Naive B cell (primary cell): ENCODE measurements at places on chromosomes 13 and 19. TPM values are rescaled to one million over a fixed set of nuclear protein-coding genes. Genes with fewer than 3 reads are reported as not detected.

- DNase-seq: peak; percentile 91
- H3K4me3 ChIP-seq: peak overlapping the region; percentile 44
- H3K4me1 ChIP-seq: peaks cover 45% of the 10 kb centered on the region
- H3K36me3 ChIP-seq: no peaks in the 10 kb centered on the region
- peak overlapping the region; percentile 98 for H3K27ac ChIP-seq
- H3K27me3 ChIP-seq: no peaks in the 10 kb centered on the region
Measured at GRCh38 chr13:22114630-22115311, 443.9 kb downstream of the FGF9 start.

GRCh38 chr19:3518255-3518654, 12.1 kb downstream of the FZR1 start:
- H3K27me3 ChIP-seq: no peaks in the 10 kb centered on the region
- no peak overlapping the region for H3K4me3 ChIP-seq
- H3K27ac ChIP-seq: no peak overlapping the region

DNA sequence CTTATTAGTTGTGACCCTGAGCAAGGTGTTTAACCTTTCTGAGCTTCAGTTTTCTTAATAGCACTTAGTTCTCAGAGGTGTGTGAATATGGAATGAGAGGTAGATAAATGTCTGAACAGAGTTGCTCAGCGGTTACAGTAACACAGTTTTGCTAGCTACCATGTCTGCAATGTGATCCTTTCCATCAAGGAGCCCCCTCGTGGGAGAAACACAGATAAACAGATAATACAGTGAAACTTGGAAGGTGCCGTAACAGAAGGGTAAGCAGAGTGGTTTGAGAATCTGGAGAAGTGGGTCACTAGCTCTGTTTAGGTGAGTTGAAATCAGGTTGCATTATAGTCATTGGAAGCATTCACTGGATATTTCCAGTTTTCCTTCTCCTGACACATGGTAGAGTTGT, 38.9 kb downstream of the IRS2 start:
- H3K27me3 ChIP-seq: peaks cover 8% of the 10 kb centered on the region
- no peak overlapping the region for H3K4me3 ChIP-seq
- H3K36me3 ChIP-seq: no peaks in the 10 kb centered on the region
- DNase-seq: no peak
- no peak overlapping the region for H3K27ac ChIP-seq

DNA sequence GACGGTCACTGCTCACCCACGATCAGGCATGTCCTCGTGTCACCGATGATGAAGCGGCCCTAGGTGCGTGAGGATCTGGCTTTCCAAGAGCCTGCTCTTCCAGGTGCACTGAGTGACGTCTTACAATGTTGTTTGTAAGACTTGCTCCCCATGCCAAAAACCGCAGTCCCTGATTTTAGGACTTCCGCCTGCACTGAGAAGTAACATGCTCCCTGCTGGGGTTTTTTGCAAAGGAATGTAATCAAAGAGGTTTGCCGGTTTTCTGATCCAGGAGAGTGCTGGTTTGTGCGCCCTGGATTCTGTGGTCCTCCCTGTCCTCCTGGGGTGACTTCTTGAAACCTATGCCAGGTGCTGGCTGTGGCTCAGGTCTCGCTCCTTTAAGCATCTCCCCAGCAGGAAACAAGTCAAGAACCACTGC, 38.8 kb downstream of the MYO9B start:
- no peak overlapping the region for H3K4me3 ChIP-seq
- no peak overlapping the region for H3K27ac ChIP-seq
- peaks cover 65% of the 10 kb centered on the region for H3K4me1 ChIP-seq
- H3K27me3 ChIP-seq: no peaks in the 10 kb centered on the region

- no peak overlapping the region for H3K27ac ChIP-seq
- no peaks in the 10 kb centered on the region for H3K36me3 ChIP-seq
- H3K4me1 ChIP-seq: peaks cover 5% of the 10 kb centered on the region
- H3K27me3 ChIP-seq: no peaks in the 10 kb centered on the region
- H3K4me3 ChIP-seq: no peak overlapping the region
- no peak for DNase-seq
Measured at GRCh38 chr13:67087527-67087926, 142.6 kb downstream of the PCDH9 start.

DNA sequence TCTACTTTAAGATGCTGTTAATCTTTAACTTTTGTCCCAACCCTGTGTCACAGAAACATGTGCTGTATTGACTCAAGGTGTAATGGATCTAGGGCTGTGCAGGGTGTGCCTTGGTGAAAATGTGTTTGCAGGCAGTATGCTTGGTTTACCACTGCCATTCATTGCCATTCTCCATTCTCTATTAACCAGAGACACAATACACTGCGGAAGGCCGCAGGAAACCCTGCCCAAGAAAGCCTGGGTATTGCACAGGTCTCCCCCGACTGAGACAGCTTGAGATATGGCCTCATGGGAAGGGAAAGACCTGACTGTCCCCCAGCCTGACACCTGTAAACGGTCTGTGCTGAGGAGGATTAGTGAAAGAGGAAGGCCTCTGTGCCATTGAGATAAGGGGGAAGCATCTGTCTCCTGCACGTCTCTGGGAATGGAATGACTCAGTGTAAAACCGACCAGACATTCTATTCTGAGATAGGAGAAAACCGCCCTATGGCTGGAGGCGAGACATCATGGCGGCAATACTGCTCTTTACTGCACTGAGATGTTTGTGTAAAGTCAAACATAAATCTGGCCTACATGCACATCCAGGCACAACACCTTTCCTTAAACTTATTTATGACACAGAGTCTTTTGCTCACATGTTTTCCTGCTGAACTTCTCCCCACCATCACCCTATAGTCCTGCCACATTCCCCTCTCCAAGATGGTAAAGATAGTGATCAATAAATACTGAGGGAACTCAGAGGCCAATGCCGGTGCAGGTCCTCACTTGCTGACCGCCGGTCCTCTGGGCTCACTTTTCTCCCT, 13.1 kb upstream of the ZNF888 start:
- H3K4me1 ChIP-seq: peaks cover 36% of the 10 kb centered on the region
- peaks cover 10% of the 10 kb centered on the region for H3K36me3 ChIP-seq
- H3K27ac ChIP-seq: peak overlapping the region; percentile 24
- no peaks in the 10 kb centered on the region for H3K27me3 ChIP-seq
- no peak for DNase-seq

DNA sequence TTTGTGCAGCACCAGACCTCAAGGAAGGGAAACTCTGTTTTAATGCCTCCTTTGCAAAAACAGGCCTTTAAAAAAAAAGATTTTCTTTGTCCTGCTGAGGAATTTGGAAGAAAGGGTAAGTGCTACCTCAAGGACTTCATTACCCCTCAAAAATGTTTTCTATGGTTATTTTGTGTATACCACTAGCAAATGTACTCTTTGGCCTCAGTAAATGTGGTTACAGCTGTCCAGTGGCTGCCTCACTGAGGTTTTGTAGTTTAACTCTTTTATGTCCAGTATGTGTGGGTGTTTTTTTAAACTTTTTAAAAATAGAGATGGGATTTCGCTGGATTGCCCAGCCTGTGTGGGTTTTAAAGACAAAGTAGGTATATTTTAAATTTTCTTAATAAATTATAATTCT, 42.2 kb upstream of the TSC22D1 start:
- no peaks in the 10 kb centered on the region for H3K4me1 ChIP-seq
- DNase-seq: no peak

- H3K4me1 ChIP-seq: peaks cover 40% of the 10 kb centered on the region
- no peaks in the 10 kb centered on the region for H3K27me3 ChIP-seq
- no peak overlapping the region for H3K27ac ChIP-seq
- no peak for DNase-seq
- H3K36me3 ChIP-seq: no peaks in the 10 kb centered on the region
Measured at GRCh38 chr19:43773725-43774102, 7.1 kb downstream of the KCNN4 start.

Gene C1QTNF9B
- 0.36 TPM for polyA plus RNA-seq

DNA sequence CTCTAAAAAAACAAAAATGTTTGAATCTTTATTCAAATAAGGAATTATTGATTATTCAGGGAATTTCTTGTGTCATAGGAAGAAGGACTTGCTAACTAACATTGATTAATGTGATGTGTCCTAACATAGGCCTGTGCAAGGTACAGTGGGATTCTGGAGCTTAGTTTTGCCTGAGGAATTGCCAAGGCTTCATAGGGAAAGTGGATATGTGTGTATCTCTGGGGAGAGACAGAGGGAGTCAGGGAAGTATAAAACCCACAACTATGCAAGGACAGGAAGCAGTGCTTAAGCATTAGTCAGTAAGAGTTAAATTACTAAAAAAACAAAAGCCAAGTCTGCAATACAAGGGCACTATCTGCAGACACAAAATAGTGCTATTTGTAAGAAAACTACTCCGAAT, 59.6 kb downstream of the WDFY2 start:
- H3K27me3 ChIP-seq: no peaks in the 10 kb centered on the region
- H3K36me3 ChIP-seq: no peaks in the 10 kb centered on the region
- H3K4me1 ChIP-seq: peaks cover 53% of the 10 kb centered on the region

DNA sequence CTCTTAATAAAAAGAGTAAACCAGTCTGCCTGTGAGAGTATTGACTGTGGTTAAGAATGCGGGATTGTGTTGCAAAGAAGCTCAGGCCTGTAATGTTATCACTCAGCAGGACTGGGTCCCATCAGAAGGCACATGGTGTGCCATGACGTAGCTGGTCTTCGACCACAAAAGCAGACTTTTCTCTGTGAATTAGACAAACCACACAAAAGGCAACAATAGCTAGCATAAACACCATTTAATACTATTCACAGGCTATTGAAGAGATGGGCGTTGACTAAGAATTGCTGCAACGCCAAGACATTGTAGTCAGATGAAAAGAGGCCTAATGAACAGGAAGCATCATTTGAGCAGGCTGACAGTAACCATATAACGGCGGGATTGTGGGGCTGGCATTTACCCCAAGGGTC, 235.6 kb upstream of the SOX21 start:
- no peak for DNase-seq
- H3K27ac ChIP-seq: no peak overlapping the region
- no peak overlapping the region for H3K4me3 ChIP-seq
- H3K4me1 ChIP-seq: no peaks in the 10 kb centered on the region
- peaks cover 4% of the 10 kb centered on the region for H3K36me3 ChIP-seq

DNA sequence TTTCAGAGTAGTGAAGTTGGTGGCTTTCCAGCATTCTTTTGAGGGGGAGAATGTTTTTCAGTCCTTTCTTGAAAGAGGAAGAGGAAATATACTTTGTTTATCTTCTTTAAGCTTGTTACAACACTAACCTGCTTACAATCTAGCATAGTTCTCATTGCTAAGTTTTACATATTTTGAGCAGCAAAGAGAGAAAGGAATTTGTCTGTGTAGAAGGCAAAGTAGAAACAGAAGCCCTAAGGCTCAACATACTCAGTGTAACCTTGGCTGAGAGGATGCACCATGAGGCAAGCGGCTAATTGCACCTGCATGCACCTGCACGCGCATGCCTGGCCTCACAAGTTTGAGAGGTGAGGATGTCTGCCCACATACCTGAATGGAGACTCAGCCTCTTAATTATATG, 2.2 kb downstream of the FRY start:
- H3K27ac ChIP-seq: peak overlapping the region; percentile 73
- H3K4me3 ChIP-seq: no peak overlapping the region
- H3K27me3 ChIP-seq: peaks cover 12% of the 10 kb centered on the region
- peaks cover 32% of the 10 kb centered on the region for H3K4me1 ChIP-seq
- H3K36me3 ChIP-seq: no peaks in the 10 kb centered on the region

- H3K4me1 ChIP-seq: peaks cover 8% of the 10 kb centered on the region
- no peak overlapping the region for H3K4me3 ChIP-seq
- DNase-seq: peak; percentile 16
- no peaks in the 10 kb centered on the region for H3K27me3 ChIP-seq
- H3K36me3 ChIP-seq: no peaks in the 10 kb centered on the region
- peak overlapping the region; percentile 34 for H3K27ac ChIP-seq
Measured at GRCh38 chr19:18063463-18063862, 23.3 kb downstream of the IL12RB1 start.

Gene ACP7
- not detected for polyA plus RNA-seq

GRCh38 chr13:85985797-85986196, 186.6 kb upstream of the SLITRK6 start:
- DNase-seq: no peak
- H3K36me3 ChIP-seq: no peaks in the 10 kb centered on the region
- no peak overlapping the region for H3K27ac ChIP-seq
- H3K27me3 ChIP-seq: no peaks in the 10 kb centered on the region

GRCh38 chr13:98839856-98840769, 87.6 kb upstream of the SLC15A1 start:
- no peaks in the 10 kb centered on the region for H3K27me3 ChIP-seq
- no peak overlapping the region for H3K27ac ChIP-seq
- H3K36me3 ChIP-seq: peaks cover 7% of the 10 kb centered on the region
- H3K4me3 ChIP-seq: no peak overlapping the region

DNA sequence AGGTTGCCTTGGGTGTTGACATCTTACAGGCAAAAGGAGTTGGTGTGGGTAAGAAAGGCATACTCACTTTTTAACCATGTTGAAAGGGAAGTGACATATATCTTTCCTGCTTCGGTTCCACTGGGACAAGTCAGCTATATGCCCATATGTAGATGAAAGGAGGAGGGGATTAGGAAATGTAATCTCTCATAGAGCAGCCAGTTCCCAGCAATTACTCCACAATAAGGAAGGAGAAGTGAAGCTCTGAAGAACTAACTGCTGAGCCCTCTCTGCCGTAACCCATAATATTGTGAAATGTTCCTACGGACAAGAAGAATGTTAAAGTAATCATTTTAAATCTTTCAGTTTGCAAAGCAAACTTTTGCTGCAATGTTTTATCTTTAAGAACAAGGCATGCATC, 82.2 kb downstream of the EDNRB start:
- H3K27ac ChIP-seq: no peak overlapping the region
- no peak for DNase-seq
- no peaks in the 10 kb centered on the region for H3K27me3 ChIP-seq
- H3K4me3 ChIP-seq: no peak overlapping the region
- no peaks in the 10 kb centered on the region for H3K4me1 ChIP-seq

- H3K27me3 ChIP-seq: no peaks in the 10 kb centered on the region
- H3K4me1 ChIP-seq: no peaks in the 10 kb centered on the region
- H3K27ac ChIP-seq: no peak overlapping the region
- H3K4me3 ChIP-seq: no peak overlapping the region
- H3K36me3 ChIP-seq: no peaks in the 10 kb centered on the region
Measured at GRCh38 chr13:71524613-71525304, 342.2 kb downstream of the DACH1 start.

DNA sequence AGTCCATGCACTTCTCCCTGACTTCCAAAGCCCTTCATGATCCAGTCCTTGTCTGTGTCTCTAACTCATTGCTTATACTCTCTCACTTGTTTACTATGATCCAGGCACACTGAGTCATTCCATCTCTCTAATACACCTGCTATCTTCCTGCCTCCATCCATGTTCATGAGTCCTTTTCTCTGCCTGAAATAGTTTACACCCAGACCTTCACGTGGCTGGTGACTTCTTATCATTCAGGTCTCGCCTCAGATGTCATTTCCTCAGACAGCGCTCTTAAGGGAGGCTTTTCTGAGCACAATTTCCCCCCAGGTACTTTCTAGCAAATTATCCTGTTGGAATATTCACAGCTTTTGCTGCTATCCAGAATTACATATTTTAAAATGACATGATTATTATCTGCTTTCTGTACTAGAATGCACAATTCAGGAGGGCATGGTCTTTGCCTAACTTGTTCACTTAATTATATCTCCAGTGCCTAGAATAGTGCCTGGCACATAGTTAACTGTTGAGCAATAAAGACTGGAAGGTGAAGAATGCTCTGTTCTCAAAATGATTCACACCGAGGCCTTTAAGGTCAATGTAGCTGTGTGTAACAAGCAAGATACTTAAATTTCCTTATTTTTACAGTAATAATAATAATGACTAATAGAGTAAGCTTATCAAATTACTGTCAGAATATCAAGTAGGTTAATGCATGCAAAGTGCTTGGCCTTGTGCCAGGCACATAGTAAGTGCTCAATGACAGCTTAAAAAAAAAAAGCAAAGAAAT, 183.7 kb upstream of the SPRY2 start:
- no peaks in the 10 kb centered on the region for H3K36me3 ChIP-seq
- no peak overlapping the region for H3K4me3 ChIP-seq
- no peaks in the 10 kb centered on the region for H3K27me3 ChIP-seq
- no peak for DNase-seq

Gene SCN1B
- not detected for polyA plus RNA-seq
